ENCODE measurements at places on chromosomes 16 and 17.

DNA sequence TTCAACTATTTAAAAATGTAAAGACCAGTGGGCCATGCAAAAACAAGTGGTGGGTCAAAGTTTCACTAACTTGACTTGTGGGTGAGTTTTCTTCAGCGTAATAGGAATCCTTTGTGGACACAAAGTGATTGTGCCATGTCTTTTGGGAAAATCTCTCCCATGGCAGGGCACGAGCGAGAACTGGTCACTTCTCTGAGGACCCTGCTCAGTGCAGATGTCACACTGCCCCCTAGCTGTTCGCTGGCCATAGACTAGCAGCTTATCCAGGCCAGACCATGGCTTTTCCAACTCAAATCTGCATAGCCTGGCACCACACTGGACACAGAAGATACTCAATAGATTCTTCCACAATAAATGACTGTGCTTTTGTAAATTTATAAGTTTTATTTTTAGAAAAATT lies 306.0 kb upstream of the CCL2 start:
- DNase-seq: no peak

GRCh38 chr16:85514598-85515318 lies 98.4 kb upstream of the GSE1 start:
- DNase-seq: peak; percentile 54

GRCh38 chr16:69763599-69763942 lies 1.4 kb downstream of the WWP2 start:
- DNase-seq: no peak

- no peak for DNase-seq
Observed at GRCh38 chr17:28365487-28365886, 488 bp upstream of the SEBOX start.

- DNase-seq: peak; percentile 57
Observed at GRCh38 chr16:77564791-77565390, 130.1 kb upstream of the ADAMTS18 start.

- no peak for DNase-seq
Observed at GRCh38 chr16:49493836-49494235, 120.2 kb downstream of the C16orf78 start.

GRCh38 chr17:4806456-4806776 lies 536 bp upstream of the PLD2 start:
- no peak for DNase-seq

- DNase-seq: no peak
Observed at GRCh38 chr16:17206712-17207111, 264.0 kb downstream of the XYLT1 start.

DNA sequence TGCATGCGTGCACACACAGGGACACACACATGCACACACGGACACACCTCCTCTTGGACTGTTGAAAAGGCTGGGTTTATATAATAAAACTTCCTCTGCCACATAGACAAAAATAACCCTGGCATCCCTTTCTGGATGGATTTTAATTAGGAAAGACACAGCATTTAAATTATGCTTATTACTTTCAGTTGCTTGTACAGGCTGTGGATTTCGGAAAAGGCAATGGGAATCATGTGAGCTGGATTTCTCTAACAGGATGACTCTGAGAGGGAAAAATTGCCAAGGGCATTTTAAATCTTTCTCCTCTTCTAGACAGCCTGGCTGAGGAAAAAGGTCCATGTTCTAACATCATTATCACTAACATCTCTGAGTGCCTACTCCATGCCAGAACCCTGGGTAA lies 75.9 kb downstream of the HLF start:
- DNase-seq: no peak

DNA sequence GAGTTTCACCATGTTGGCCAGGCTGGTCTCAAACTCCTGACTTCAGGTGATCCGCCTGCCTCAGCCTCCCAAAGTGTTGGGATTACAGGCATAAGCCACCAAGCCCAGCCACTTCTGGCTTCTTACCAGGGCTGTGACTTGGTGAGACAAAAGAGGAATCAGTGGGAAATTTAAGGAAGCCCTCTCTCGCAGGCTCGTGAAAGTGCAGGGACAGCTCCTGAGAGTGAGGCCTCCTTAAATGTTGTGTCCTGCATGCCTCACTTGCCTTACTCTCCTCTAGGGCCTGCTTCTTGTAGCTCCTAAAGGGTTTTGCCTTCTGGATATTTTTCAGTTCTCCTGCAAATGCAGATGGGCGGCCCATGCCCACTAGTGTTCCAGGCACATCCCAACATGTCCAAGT lies 5.2 kb downstream of the AHSP start:
- DNase-seq: no peak

DNA sequence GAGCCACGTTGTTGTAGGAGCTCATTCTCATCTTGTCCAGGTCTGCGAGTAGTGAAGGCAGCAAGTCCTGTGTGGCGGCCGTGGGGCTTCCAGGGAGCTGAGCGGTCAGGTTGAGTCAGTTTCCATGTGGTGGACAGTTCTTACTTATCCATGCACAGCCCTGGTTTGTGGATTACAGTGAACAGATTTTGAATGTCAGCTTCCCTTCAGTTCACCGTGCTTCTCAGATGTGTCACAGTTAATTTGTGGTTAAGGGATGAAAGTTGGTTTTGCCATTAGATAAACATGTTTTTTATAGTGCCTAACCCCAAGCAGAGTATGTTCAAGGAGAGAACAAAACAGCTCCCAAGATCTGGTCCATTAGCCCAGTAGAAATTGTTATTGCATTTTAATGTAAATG lies 103.1 kb downstream of the RPTOR start:
- peak; percentile 34 for DNase-seq

DNA sequence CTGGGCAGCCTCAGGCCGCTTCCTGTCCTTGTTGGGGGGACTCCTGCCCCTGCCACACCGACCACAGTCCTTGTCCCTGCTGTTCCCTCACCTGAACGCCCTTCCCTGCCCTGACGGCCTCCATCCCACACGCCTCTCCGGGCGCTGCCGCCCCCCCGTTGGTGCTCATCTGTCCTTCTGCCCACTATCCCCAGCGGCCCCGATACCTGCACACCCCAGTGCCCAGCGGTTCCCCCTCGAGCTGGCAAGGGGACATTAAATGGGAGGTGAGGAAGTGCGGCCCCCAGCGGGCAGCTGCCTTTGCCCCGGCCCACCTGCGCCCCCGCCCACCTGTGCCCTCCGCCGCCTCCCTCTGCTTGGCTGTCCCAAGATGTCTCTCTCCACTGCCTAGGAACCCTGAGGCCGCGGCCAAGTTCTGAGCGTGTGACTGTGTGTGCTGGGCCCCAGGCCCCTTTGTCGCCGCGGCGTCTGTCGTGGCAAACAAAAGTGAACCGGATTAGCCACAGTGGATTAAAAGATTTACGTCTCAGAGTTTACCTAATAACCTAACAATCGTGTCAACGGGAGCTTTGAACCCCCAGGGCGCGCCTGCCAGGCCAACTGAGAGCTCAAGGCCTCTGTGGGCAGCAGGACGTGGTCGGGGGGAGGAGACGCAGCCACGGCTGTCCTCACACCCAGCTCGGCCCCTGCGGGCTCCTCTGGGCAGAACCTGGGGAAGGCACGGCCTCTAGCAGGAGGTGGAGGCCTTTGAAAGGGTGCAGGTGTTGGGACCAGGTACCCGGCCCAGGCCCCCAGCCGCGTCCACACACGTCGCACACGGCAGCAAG lies 7.6 kb upstream of the AXIN1 start:
- DNase-seq: peak; percentile 43

- DNase-seq: peak; percentile 68
Observed at GRCh38 chr17:30970831-30971567, at the start of gene RNF135. Gene RNF135 (plus strand): TSS chr17:30971039. CDS start chr17:30971074, 35 bp downstream.

DNA sequence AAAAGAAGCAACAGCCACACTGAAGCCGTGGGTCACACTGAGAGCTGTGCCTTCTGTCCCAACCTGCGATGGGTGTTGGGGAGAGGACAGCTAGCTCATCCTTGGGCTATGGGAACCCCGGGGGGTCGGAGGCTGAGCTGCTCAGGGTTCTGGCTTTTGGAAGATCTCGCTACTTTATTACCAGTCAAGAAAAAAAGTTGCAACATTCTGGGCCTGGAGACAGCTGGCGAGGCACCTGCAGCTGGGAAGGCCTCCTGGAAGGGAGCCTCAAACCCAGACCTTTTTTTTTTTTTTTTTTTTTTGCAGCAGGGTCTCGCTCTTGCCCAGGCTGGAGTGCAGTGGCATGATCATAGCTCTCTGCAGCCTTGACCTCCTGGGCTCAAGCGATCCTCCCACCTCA lies 24.9 kb downstream of the TPSD1 start:
- DNase-seq: no peak

DNA sequence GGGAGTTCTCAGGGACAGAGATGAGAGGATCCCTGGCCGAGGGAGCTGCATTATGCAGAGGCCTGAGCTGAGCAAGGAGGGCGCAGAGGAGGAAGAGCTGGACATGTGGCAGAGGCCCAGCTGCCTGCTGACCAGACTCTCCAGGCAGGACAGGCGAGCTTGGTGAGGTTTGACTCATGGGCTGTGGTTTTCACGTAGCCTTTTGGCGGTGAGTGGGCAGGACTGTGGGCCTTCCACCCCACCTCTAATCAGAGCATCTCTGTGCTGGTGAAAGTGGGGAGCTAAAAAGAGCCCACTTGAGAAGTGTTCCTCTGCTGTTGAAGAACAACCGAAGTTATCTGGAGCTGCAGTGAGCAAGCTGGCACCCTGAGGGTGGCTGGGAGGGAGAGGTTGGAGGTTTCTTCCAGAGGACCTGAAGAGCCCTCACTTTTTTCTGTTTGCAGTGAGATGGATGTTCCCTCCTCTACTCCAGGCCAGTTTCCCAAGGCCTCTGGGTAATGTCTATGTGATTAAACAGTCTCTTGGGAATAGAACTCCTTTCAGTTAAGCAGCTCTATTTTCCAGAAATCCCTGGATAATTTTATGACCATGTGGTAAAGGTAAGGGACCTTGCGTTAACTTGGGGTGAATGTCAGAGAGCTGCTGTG lies 11.9 kb downstream of the EPN2 start:
- DNase-seq: no peak

DNA sequence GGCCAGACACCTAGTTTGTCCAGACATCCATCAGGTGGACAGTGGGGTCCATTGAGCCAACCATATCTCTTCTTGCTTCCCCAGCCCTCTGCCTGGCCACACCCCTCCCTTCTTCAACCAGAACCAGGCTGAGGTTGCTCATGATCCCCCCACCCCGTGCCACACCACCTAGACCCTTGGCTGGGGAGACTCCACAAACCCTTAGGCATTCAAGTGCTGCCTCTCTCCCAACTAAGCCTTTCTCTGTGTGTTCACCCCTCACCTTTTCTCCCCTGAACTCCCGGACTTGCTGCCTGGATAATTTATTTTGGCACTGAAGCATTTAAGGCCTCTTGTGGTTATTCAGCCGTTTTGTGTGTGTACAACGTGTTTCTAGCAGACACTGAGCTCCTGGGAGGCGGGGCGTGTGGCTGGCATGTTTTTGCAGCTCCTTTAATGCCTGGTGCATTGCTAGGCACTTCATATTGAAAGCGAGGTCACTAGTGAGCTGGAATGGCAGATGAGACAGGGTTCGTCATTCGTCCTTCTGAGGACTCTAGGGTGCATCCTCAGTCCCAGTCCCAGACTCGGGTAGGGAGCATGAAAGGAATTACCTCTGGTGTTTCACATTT lies 28.7 kb downstream of the CACNA1G start:
- no peak for DNase-seq

DNA sequence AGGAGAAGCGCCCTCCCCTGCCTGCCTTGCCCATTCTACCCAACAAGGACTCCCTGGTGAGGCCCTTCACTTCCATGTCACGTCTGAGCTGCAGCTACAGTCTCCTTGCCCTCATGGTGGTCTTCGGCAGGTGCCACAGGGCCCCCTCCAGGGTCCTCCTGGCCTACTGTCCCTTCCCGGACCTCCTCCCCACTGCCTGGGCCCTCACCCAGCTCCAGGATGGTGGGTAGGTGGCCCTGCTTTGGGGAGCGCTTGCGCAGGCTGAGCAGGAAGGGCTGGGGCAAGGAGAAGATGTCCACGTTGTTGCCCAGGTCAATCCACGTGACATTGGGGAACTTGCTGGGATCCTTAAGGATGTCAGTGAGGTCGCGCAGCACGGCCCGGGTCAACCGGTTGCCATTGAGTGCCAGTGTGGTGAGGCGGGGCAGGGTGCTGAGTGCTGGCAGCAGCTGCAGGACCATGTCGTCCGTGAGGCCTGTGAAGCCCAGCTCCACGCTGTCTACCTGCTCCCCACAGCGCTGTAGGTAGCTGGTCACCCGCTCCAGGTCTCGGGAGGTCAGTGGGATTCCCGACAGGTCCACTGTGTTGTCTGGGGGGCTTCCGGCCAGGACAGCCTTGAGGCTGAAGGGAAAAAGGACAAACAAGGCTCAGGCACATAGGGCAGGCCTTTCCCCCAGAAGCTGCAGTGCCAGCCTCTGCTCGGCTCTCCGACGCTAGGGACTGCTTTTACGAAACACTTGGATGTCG lies 28.3 kb downstream of the TRPV2 start:
- no peak for DNase-seq

DNA sequence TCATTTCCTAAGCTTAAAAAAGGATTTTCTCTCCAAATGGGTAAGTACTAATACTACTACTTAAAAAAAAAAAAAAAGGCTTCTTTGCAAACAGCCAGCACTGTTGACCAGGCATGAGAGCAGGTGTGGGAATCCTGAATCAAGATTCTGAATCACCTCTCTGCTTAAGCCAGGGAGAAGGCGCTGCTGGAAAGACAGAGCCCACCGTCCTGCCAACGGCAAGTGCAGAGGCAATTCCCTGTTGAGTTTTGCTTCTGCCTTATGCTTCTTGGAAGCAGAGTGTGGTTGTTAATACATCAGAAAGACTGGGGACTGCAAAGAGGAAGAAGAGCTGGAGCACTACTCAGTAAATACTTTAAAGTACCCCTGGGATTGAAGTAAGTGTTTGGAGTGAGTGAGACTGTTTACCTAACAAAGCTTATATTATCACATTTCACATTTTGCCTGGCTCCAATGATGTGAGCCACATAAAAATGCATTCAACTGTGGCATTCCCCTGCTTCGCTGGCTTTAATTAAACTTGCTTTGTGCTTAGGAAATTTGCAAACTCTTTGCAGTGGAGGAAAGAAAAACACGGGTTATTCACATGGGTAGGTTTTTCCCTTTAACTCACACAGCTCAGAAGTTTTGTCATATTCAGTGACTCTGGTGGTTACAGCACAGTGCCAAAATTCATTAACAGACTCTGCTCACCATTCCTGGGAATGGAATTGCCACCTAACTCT lies 86.0 kb upstream of the KIF2B start:
- no peak for DNase-seq

GRCh38 chr16:70714581-70715054 lies 28.8 kb upstream of the MTSS2 start:
- DNase-seq: no peak

DNA sequence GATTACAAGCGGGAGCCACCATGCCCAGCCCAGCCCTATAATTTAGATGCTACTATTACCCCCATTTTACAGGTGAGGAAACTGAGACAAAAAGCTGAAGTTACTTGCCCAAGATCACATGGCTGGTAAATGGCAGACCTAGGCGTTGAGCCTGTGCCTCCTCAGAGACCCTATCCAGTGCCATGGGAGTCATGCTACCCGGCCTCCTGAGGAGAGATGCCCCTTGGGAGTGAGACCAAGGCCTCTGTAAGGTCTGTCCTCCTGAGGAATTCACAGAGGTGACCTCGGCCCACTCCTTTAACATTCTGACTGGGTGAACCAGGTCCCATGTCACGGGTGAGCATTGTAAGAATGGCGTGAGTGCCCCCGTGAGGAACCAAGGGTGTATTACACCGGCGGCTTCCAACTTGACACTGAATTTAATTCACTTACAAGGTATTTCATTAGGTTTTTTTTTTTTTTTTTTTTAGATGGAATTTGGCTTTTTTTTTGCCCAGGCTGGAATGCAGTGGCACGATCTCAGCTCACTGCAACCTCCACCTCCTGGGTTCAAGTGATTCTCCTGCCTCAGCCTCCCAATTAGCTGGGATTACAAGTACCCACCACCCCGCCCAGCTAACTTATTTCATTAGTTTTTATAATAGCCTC lies 95.7 kb downstream of the ABCC6 start:
- peak; percentile 48 for DNase-seq

GRCh38 chr16:896261-897199 lies 74.3 kb downstream of the LMF1 start:
- DNase-seq: no peak
